ENCODE measurements at places on chromosomes 13 and 19.
A peak's percentile ranks its signal among the peaks of the same experiment; 100 is the strongest.

- no peak for DNase-seq
Observed at GRCh38 chr19:4302243-4302640, at the start of gene TMIGD2. Gene TMIGD2, minus strand, starts transcription at chr19:4302389. Its CDS starts 4 bp downstream, at chr19:4302385.

- no peak for DNase-seq
Observed at GRCh38 chr19:44939668-44940067, 2.4 kb upstream of the APOC4 start.

- no peak for DNase-seq
Observed at GRCh38 chr13:74891610-74892009, 590.4 kb downstream of the TBC1D4 start.

DNA sequence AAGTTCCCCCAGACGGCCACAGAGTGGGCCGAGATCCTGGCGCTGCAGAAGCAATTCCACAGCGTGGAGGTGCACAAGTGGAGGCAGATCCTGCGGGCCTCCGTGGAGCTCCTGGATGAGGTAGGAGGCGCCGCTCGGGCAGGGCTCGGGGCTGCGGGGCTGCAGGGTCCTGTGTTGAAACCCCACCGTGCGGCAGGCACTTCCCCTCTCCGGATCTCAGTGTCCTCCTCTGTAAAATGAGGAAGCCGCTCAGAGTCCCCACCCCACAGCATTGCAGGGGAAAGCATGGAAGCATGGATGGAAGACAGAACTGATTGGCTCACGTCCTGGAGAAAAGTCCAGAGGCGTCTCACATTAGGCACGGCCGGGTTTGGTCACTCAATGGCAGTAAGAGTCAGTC, 6.8 kb upstream of the SCN1B start:
- no peak for DNase-seq

- no peak for DNase-seq
Observed at GRCh38 chr19:34274827-34275625, 20.7 kb downstream of the GARRE1 start.

DNA sequence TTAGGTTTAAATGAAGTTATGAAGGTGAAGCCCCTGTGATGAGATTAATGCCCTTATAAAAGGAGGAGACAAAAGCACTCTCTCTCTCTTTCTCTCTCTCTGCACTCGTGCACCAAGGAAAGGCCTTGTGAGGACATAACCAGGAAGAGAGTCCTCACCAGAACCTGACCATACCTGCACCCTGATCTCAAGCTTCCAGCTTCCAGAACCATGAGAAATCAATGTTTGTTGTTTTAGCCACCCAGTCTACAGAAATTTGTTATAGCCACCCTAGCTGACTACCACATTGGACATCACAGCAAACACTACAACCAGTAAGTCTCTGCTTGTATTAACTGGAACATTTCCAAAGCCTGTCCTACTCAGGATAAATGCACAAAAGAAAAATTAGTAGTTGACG, 34.7 kb upstream of the WDFY2 start:
- DNase-seq, result no peak

GRCh38 chr13:35996360-35996759, 134.8 kb downstream of the DCLK1 start:
- no peak for DNase-seq

DNA sequence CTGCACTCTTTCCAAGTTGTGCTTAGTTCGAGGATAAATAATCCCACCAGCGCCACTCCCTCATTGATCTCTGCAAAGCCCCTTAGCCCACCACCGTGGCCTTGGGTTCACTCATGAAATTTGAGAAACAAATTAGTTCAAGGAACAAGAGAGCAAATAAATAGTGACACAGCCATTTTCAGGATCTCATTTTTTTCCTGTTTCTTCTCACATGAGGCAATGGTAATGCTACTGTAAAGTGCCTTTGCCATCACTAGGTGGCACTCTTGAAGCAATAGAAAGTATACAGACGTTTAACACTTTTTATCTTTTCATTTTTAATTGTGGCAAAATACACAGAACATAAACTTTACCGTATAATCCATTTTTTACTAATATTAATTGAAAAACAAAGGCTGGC, 76.8 kb upstream of the ZNF835 start:
- no peak for DNase-seq

- DNase-seq, result no peak
Observed at GRCh38 chr19:44050740-44051649, 841 bp upstream of the ZNF223 start.

DNA sequence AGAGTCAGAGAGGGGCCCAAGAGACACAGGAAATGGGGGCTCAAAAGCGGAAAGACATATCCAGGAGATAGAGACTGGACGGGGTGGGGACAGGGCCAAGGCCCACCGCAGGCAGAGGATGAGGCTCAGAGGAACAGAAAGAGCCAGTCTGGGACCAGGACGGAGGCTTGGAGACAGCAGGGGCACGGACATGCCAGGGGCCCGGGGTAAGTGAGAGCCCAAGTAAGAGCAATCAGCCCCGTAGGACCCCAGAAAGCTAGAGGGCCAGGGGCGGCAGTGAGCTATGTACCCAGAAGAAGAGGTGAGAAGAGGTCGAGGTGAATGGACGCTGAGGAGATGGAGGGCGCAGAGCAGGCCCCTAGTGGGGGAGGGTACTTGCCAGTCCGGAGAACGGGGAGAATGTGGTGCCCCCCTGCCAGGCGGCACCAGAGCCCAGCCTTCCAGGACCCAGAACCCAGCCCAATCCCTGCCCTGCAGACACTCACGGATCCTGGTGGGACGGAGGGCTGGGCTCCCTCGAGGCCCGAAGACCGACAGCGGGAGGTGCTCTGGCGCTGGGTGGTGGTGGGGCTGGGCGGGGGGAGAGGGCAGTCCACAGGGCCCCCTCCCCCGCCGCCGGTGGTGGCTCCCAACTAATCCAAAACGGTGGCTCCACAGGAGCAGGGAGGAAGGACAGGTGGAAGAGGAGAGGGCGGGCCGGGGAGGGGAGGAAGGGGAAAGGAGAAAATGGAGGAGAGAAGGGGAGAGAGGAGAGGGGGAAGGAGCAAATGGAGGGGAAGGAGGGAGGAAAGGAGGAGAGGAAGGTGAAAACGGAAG, 1.0 kb downstream of the GRIK5 start:
- no peak for DNase-seq

DNA sequence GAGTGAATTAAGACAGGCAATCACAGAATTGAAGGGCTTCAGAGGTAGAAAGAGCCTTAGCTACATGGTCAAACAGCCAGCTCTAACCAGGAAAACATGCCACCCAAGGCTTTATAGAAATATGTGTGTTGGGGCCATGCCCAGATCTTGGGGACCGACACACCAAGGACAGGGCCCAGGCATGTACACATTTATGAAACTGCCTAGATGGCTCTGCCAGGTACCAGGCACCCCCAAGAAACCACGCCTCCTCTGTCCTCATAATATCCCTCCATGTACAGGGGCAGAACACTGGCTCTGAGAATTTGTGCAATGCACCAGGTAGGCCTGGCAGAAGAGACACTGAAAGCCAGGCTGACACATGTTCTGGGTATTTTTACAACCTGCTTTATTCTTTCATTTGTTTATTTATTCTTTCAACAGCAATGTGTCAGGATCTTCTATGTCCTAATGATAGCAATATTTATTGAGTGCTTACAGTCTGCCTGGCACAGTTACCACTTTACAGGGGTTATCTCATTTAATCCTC, 137.9 kb upstream of the LSM14A start:
- no peak for DNase-seq

- no peak for DNase-seq
Observed at GRCh38 chr19:49679771-49680413, 2.8 kb downstream of the PRMT1 start.

GRCh38 chr13:39148513-39148961, 110.3 kb downstream of the NHLRC3 start:
- DNase-seq, result no peak

DNA sequence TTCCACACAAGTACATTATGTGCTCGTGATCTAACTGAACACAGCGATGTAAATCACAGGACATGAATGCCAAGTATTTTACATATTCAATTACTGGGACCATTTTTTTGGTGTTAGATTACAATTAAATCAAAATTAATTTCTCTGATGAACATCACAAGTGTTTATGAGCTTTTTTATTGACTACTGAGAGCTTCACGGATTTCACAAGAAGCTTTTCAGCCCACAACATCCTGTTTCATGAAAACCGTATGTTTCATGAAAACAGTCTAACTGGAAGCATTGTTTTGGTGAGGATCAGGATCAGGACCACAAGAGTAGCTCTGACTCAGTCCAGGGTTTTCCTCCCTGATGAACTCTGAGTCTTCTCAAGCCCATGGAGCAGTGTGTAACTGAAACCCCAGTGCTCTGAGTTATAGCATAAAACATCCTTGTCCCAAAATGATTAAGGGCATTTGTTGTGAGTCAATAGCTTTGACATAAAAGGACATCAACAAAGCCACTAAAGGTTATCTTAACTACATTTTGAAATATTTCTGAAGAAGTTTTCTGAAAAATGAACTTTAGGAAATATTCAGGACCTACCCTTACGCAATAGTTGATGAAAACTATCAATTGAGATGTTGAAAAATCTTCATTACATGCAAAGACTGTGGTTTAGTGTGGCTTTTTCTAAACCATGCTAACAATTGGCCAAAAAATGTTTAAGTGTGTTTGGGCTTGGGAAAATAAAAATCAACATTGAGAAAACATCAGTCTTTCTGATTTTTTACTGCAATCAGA, 49.3 kb downstream of the UFM1 start:
- no peak for DNase-seq

GRCh38 chr13:50761406-50761805, 82.1 kb downstream of the DLEU7 start:
- DNase-seq, result no peak

- DNase-seq, result no peak
Observed at GRCh38 chr13:100735494-100735893, 60.9 kb upstream of the TMTC4 start.

DNA sequence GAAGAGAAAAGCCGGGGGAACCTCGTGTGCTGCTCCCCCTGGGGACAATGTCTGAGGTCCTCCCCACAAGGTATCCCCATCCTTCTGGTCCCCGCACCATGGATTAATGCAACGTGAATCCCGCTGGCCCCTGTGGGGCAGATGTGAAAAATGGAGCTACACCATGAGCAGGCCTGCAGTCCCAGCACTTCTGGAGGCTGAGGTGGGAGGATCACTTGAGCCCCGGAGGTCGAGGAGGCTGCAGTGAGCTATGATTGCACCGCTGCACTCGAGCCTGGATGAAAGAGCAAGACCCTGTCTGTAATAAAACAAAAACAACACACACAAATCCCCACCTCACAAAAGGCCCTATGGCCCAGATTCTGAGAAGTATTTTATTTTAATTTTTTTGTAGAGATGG, 1.2 kb upstream of the CFD start:
- DNase-seq, result no peak

- DNase-seq, result no peak
Observed at GRCh38 chr13:73000027-73000674, 58.7 kb upstream of the KLF5 start.

DNA sequence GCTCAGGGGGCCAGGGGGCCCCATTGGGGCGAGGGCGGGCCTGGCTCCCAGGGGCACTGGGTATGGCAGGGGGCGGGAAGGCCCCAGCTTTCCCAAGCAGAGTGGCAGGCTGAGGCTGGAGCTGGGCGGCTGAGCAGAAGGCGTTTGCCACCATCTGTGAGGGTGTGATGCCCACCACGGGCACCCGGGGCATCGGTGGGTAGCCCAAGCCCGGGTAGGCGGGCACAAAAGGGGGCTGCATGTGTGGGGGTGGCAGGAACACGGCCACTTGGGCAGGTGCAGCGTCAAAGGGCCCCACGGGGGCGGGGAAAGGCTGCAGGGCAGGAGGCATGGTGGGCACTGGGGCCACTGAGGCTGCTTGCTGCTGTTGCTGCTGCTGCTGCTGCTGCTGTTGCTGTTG, 22.8 kb downstream of the NUMBL start:
- peak; percentile 45 for DNase-seq

DNA sequence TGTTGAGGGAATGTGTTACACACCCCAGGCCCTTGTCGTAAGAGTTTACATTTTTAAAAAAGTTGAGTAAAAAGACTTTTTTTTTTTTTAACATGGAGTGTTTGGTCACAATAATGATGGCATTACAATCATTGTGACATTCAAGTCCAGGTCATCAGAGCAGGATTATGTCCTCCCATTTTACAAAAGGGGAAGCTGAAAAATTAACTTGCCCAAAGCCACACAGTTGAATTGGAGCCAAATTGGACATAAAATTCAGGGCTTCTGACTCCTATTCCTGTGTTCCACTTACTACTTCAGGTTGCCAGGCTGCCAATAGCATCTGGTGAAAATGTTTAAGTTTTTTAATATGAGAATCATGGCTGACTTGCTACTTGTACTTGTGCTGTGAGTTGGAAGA, 49.3 kb downstream of the DLEU7 start:
- no peak for DNase-seq

DNA sequence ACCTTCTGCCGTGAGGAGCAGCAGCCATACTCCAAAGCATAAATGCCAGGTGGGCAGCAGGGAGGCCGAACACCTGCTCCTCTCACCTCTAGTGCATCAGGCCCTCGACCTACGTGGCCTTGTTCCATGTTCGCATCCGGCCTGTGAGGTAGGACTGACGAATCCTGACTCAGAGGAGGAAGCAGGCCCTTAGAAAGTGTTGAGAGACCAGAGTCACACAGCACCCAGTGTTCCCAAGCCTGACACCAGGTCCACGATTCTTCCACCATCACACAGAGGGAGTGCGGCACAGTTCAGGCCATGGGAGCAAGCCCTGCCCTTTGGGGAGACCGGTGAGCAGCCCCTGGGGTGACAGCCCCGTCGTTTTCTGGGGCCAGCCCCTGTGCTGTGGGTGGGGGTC, 14.7 kb downstream of the ATP12A start:
- no peak for DNase-seq

DNA sequence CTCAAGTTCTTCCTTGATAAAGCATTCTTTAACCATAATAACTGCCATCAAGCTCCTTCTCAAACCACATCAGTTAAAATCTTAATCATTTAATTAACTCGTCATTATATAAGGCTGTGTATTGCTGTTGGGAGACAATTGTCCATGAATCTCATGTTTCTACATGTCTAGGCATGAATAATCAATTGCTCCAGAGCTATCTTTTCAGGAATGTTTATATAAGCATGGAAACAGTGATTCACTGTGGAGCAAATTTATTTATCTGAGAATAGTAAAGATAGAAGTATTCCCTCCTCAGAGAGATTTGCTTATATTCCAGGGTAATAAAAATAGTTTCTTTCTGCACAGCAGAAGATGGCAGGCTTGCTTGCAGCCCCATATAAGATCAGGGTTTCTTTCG, 71.1 kb downstream of the CBY2 start:
- no peak for DNase-seq

- no peak for DNase-seq
Observed at GRCh38 chr13:75813323-75813722, 177.2 kb downstream of the LMO7 start.

GRCh38 chr19:52943884-52944643, 18.6 kb downstream of the ZNF816 start:
- no peak for DNase-seq
